ENCODE measurements at places on chromosomes 7 and 10. TPM values are rescaled to one million over a fixed set of nuclear protein-coding genes. Genes with fewer than 3 reads are reported as not detected.
A peak's percentile ranks its signal among the peaks of the same experiment; 100 is the strongest.

DNA sequence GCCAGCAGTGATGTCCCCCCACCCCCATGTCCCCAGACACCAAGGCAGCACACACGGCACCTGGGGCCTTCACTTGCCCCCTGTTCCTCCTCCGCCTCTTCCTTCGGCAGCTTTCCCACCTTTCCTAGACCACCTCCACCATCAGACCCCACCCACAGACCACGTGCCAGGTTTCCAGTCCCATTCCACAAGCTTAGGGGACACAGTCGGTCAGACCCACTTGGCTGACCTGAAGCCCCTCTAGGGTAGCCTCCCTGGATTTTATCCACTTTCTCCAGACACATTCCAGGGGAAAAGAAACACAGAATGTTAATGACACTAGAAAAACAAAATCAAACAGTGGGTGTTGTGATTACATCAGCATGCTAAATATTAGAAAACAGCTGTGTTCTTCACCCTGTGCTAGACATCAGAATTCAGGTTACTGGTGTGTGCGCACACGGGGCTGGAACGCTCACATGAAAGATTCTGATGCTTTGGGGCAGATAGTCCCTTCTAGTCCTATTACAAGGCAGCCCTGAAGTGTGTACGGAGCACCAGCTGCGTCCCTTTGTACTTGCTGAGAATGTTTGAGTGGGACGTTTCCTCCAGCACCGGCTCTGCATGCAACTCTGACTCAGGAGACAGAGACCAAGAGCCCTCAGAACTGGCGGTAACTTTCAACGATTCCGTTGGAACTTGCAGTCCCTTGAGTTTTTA, 75.5 kb upstream of the PPP2R2D start:
- peaks cover 3% of the 10 kb centered on the region for H3K4me1 ChIP-seq
- peaks cover 43% of the 10 kb centered on the region for H3K27me3 ChIP-seq
- H3K27ac ChIP-seq, result no peak overlapping the region
- H3K4me3 ChIP-seq, result no peak overlapping the region

DNA sequence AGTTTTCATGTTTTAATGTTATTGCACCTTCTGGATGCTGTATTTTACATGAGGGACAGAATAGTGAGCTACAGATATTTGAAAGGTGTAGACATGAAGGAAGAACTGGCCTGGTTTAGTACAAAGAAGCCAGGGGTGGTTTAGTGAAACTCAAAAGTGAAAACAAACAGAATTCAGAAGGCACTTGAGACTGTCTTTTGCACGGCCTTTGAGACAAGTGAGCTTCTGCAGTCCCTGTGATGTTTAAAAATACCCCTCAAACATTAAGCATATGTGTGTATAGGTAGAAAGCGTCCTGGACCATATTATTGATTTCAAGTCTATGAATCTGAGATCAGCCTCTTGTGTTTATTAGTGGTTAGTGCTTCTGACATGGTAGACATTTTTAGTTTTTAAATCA, 118.9 kb downstream of the CDK14 start:
- no peak overlapping the region for H3K4me3 ChIP-seq
- H3K36me3 ChIP-seq, result no peaks in the 10 kb centered on the region
- no peaks in the 10 kb centered on the region for H3K27me3 ChIP-seq
- no peak overlapping the region for H3K27ac ChIP-seq

- no peak for DNase-seq
- peak overlapping the region; percentile 40 for H3K4me3 ChIP-seq
Measured at GRCh38 chr7:111756687-111757178, 194.4 kb upstream of the IMMP2L start.

DNA sequence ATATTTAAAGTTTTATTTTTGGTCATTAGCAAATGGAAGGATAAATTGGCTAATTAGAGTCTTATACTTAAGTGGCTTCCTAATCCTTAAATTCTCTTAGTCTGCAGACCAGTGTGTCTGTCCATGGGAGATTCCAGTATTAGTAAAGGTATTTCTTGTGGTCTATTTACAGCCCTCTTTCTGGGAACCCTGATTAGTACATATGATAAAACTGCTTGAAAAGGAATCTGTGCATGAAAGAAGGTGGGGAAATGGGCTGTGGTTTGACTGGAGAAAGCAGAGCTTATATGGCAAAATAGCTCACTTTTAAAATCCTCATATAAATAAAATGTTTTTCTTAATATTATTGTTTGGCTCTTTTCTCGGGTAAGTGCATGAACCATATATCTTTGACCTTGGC, 124.5 kb upstream of the RHOBTB1 start:
- H3K36me3 ChIP-seq, result peaks cover 2% of the 10 kb centered on the region
- no peak overlapping the region for H3K4me3 ChIP-seq
- no peak for DNase-seq
- no peak overlapping the region for H3K27ac ChIP-seq

Gene JAZF1
- total RNA-seq, result 5.5 TPM

Gene ZNF92
- total RNA-seq, result 17.0 TPM

Gene FOXP2
- total RNA-seq, result 13.9 TPM

Measured in mesothelial cell of epicardium (in vitro differentiated cells).